ENCODE measurements at places on chromosomes 1 and 21.

DNA sequence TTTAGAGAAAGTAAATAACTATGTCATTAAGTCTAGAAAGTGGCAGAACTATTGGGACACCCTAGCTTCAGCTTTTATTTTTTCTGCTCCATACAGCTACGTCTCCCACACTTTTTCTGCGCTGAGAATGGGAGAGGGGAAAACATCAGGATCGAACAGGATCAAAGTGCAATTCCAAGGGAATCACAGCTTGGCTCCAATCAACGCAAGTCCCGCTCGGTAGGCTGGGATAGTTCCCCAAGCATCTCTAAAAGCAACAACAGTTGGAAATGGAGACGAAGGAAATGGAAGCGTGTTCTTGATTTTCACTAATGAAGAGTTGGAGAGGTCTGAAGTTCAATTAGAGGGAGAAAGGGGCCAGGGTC is 536 bp downstream of the HMGCL start:
- DNase-seq: no peak

DNA sequence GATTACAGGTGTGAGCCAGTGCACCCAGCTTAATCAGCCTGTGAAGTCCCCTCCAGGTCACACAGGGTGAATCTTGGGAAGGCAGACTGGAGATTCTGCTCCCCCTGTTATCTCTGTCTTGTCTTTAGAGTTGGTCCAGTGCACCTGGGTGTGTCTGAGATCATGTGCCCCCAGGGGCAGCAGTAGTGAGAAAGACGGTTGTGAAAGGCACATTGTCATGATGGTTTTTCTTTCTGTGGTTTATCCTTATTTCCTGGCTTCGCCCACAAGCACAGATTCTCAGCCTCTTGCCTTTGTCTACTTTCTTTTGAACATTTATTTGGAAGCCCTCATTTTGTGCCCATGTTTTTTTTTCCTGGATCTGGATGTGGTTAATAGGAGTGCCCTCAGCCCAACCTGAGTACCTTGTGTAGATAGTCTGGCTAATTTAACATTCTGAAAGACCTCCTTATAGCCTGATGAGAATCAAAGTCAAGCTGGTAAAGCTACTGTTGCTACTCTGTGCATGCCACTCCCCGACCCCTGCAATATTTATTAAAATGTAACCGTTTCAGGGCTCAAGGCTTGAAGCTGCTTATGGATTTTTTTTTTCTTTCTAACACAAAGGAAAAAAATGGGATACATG is 23.7 kb downstream of the UCK2 start:
- DNase-seq: no peak

GRCh38 chr1:201712387-201713085 is 116.4 kb upstream of the IPO9 start:
- DNase-seq: no peak

- no peak for DNase-seq
These were observed 12.9 kb downstream of the DPYD start for GRCh38 chr1:97907886-97908285.

GRCh38 chr1:54249819-54250435 is 50.0 kb downstream of the MRPL37 start:
- DNase-seq: no peak

DNA sequence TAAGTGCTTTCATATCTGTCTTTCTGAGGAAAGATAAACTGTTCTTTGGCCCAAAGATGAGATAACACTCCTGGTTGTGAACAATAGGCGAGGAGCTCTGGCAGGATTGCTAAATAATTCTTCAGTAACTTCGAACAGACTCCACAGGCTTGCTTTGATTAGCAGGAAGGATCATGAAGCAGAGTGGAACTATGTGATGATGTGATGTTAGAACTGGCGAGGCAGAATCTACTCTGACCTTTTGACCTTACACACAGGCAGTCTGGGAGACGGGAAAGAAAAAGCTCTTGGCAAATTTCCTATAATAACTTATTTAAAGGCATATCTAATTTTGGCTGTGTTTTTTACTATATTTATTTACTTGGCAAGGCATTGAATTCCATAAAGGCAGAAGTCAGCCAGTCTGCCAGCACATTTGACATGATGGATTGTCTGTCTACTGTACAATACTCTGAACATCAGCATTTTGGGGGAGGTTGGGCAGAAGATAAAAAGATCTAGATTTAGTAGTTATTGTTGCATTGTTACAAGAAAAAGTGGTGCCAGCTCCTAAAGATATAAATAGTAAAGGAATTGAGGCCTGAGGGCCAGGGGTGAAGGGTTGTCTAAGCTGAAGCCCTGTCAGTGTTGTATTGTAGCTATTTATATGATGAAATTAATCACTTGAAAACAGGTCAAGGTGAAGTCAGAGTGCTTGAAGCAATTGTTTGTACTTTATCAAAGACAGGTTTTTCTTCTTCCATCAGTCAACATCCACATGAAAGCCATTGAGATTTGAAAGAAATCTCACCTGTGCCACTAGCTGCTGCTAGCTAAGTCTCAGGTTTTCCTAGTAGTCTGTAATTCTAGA is 708.8 kb downstream of the LTN1 start:
- peak; percentile 50 for DNase-seq

GRCh38 chr1:221023482-221023881 is 144.2 kb downstream of the HLX start:
- DNase-seq: no peak

GRCh38 chr1:184806296-184806721 is 51.7 kb upstream of the EDEM3 start:
- no peak for DNase-seq

- DNase-seq: no peak
These were observed 31.9 kb downstream of the MTARC1 start for GRCh38 chr1:220818421-220819173.

- DNase-seq: no peak
These were observed 7.8 kb downstream of the F11R start for GRCh38 chr1:161013131-161013487.

DNA sequence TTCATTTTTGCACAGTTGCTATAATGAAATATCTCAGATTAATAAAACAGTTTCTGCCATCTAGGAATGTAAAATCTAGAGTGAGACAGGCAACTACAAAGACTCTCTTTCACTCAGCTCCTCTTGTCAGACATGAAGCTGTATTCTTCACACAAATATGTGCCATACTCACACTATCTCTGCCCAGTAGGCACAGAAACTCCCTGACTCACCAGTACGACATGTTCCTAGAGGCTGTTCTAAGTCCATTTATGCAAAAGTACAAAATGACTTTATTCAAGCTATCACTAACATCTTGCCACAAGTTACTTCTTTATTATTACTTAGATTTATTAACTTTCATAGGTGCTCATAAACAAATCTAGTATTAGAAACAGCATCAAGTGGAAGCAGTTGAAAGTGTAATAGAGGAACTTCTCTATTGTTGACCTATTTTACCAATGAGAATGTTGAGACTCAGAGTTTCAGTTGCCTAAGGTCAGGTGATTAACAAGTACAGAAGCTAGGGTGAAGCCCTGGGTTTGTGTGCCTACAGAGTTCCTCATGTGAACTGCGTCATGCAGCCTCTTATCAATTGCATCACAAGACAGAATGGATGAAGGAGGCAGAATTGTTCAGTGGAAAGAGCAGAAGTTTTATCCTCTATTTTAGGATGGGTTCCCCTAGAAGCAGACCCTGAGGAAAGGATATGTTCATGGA is 98.9 kb downstream of the RGS2 start:
- no peak for DNase-seq

GRCh38 chr1:164756741-164757140 is 197.8 kb downstream of the PBX1 start:
- no peak for DNase-seq

DNA sequence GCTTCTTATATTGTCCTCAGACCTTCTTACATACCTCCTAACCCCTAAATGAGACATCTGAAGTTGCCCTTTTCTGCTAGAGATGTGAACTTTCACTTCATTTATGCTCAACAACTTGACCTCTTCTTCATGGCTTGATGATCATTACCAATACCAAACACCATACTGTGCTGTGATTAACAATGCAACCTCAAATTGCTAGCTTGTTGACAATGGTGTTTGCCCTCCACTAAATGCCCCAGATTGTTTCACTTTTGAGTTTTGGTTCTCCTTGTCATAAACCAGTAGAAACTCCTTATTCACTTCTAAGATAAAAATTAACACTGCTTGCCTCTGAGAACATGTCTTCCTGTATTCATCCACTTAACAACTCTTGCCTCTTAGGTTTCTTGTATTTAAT is 5.6 kb downstream of the JAK1 start:
- no peak for DNase-seq

DNA sequence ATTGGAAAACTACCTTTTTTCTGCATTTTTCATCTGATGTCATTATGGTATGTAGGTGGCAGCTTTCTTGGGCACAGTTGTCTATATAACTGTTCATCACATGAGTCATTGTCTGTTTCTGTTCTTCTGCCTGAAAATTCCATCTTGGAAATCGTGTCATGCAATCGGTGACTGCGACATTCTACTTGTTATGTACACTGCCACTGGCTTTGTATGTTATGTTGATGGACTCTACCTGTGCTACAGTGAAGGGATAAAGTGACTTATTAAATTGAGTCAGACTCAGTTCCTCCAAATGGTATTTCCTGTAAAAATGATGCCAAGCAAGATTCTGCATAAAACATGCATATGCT is 8.6 kb downstream of the SMAP2 start:
- no peak for DNase-seq

GRCh38 chr1:184393962-184394361 is 7.1 kb downstream of the C1orf21 start:
- no peak for DNase-seq

GRCh38 chr1:212466898-212467650 is 34.4 kb downstream of the NENF start:
- DNase-seq: no peak

GRCh38 chr1:19809044-19809750 is 5.9 kb downstream of the RNF186 start:
- DNase-seq: no peak

- no peak for DNase-seq
These were observed 16.0 kb upstream of the XCL1 start for GRCh38 chr1:168560370-168560769.

DNA sequence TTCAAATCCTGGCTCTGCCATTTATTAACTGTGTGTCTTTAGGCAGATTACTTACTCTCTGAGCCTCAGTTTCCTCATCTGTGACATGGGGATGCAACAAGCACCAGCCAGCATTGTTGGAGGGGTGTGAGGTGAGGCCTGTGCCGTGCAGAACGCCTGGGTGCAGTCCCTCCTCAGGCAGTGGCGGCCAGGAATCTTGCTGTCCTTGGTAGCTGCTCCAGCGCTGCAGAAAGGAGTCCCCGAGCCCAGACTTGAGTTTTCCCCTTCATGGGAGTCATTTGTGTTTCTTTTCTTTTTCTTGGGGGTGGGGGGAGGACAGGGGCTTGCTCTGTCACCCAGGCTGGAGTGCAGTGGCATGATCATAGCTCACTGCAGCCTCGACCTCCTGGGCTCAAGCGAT is 46.6 kb downstream of the DISP3 start:
- DNase-seq: no peak

- no peak for DNase-seq
These were observed 456.0 kb downstream of the USP25 start for GRCh38 chr21:16185766-16186165.

DNA sequence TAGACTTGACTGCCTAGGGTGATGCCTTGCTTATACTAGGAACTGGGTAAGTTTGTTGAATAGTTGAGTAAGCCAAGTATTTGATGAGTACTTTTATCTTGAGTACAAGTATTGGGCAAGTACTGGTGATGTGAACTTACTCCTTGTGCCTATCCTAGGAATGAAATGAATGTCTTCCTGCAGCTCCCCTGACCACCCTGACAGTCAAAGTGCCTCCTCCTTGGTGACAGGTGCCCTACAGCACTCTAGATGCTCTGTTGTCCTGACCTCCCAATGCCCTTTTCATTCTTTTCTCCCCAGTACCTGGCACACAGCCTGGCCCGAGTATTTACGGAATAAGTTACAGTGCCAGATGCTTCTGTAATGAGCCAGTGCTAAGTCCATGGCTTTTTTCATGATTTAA is 25.5 kb downstream of the PCSK9 start:
- DNase-seq: no peak

- DNase-seq: peak; percentile 63
These were observed 59.2 kb downstream of the ABCA4 start for GRCh38 chr1:94061513-94062443.

DNA sequence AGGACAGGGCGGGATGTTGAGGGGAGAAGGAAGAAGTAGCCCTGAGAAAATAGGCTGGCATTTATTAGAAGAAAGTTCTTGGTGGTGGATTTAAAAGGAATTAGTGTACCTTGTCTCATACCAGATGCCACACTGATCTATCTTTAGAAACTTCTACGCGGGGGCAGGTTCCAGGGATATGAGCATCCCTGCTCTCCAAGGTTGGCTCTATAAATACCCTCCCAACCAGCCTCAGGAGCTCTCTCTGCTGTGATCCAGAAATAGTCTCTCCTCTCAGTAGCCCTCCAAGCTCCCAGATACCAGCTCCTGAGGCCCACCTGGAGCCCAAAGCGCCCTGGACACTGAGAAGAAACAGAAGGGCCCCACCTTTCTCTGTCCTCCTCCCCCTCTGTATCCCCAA is 128.3 kb upstream of the TNR start:
- no peak for DNase-seq

- no peak for DNase-seq
These were observed 22.3 kb upstream of the ZZZ3 start for GRCh38 chr1:77704736-77705135.

GRCh38 chr1:6108937-6109614 is 63.4 kb downstream of the KCNAB2 start:
- peak; percentile 28 for DNase-seq

- no peak for DNase-seq
These were observed 881.3 kb upstream of the ADGRL2 start for GRCh38 chr1:80919426-80919825.

GRCh38 chr1:234500269-234500668 is 21.3 kb upstream of the TARBP1 start:
- no peak for DNase-seq

DNA sequence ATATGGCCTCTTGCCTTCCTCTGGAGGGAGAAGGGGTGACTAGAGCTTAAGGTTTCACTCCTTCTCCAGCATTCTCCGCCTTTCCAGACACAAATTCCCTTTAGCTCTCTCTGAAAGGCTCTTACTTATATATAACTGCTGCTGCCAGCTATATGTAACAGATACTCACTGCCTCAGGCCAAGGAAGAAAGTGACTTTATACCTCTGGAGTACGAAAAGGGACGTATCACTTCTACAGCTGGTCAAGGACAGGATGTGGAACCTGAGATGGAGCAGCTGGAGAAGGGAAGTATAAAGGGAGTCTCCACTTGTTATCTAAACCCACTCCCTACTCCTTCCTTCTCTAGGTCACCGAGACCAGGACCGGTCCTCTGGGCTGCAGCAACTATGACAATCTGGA is 102.4 kb downstream of the BRINP2 start:
- DNase-seq: no peak

Data from smooth muscle cell of the brain vasculature (primary cell).